ENCODE measurements at places on chromosomes 16 and 17. TPM values are rescaled to one million over a fixed set of nuclear protein-coding genes. Genes with fewer than 3 reads are reported as not detected.
A peak's percentile ranks its signal among the peaks of the same experiment; 100 is the strongest.

Gene TNK1
- 2.1 TPM for total RNA-seq

Gene PRPSAP2
- total RNA-seq = 18.3 TPM

Gene MT3
- total RNA-seq = 3.5 TPM

Gene QPRT
- total RNA-seq = 31.8 TPM

Gene RHBDF1
- 16.6 TPM for total RNA-seq

Gene GP1BA
- not detected for total RNA-seq

Gene SBK1
- total RNA-seq = 2.0 TPM

Gene KCNJ16
- not detected for total RNA-seq

Gene KRTAP1-5
- not detected for total RNA-seq

Gene CDC42EP4
- total RNA-seq = 53.0 TPM

Gene FAM171A2
- total RNA-seq = 0.62 TPM

GRCh38 chr17:72631568-72631948 lies 460.9 kb downstream of the SLC39A11 start:
- DNase-seq = no peak

DNA sequence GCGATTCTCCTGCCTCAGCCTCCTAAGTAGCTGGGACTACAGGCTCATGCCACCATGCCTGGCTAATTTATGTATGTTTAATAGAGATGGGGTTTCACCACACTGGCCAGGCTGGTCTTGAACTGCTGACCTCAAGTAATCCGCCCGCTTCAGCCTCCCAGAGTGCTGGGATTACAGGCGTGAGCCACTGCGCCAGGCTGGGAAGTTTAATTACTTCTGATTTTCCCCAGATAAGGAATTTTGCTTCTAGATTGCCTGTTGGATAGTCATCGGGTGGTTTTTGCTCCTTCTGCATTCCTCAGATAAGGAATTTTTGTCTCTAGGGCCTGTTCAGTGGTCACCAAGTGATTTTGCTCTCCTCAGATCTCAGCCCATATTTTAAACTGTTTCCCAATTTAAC lies 112.5 kb downstream of the MAP2K4 start:
- no peak for DNase-seq

DNA sequence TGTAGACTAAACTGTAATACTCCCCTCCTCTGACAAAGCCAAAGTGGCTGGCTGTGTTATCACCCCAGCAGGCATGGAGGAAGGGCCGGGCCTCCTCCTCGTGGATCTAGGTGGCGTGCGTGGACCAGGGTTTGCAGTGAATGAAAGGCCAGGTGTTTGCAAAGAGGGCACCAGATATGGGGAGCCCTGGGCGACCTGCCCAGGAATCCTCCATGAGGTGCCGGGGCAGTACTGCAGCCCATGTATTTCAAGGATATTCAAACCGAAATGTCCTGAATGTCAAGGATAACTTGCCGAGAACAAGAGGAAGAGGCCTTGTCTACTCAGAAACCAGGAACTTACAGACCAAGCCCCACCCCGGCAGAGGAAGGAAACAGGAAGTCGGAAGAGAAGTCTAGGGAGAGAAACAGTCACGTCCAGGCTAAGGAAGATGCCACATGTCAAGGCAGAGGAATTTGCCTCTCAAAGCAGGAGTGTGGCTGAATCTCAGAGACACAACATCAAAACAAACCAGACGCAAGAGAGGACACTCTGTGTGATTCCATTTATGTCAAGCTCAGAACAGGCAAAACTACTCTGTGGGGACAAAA lies 13.7 kb upstream of the OSGIN1 start:
- peak; percentile 44 for DNase-seq

GRCh38 chr17:65538675-65539529 lies 22.5 kb downstream of the AXIN2 start:
- DNase-seq = no peak

- DNase-seq = peak; percentile 30
Observed at GRCh38 chr17:193841-194806, 12.7 kb upstream of the DOC2B start.

DNA sequence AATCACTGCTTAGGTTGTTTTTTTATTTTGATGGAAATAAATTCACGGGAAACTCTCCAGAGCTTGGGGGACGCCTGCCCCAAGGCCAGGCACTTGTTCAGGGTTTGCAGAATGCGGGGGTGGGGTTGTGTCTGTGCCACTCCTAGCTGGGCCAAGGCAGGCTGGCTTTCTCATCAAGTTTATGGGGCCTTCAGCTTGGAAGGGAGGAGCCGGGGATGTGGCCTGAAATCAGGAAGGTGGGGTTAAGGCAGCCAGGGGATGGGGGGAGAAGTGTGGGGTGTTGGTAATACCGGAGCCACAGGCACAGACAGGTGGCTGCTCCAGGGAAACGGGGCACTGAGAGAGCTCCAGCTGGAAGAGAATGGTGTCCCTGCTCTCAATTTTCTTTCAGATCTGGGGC lies 1.7 kb upstream of the CHAD start:
- no peak for DNase-seq

DNA sequence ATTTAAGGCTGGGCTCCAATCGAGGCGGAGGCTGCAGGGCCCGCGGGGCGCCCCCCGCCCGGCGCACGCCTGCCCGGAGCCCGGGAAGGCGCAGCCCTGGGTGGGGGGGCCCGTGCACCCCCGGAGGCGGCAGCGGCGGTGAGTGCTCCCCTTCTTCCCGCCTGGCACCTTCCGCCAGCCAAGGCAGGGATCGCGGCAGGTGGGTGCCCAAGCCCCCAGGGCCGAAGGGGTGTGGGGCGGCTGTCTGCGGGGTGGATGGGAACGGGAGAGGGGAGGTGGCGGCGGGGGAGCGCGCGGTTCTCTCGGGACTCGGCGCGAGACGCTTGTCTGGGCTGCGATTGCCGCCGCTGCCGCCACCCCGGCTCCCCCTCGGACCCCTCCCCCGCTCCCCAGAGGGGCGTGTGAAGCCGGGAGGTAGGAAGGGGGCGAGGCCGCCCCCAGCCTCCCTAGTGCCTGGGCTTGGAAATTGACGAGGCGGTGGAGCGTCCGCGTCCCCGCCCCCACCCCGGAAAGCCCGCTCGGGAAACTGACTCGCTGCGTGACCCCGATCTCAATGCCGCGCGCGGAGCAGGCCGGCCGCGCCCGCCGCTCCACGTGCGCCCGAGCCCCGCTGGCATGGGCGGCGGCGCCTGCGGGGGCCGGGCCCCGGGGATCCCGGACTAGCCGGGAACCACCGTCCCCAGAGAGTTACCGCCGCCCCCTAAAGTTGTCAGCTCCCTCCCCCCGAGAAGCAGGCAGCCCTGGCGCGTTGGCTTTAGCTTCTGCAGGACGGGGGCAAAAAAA lies 231.5 kb downstream of the MRTFB start:
- DNase-seq = peak; percentile 56

GRCh38 chr17:12821376-12821940 lies 32.2 kb downstream of the ARHGAP44 start:
- no peak for DNase-seq

DNA sequence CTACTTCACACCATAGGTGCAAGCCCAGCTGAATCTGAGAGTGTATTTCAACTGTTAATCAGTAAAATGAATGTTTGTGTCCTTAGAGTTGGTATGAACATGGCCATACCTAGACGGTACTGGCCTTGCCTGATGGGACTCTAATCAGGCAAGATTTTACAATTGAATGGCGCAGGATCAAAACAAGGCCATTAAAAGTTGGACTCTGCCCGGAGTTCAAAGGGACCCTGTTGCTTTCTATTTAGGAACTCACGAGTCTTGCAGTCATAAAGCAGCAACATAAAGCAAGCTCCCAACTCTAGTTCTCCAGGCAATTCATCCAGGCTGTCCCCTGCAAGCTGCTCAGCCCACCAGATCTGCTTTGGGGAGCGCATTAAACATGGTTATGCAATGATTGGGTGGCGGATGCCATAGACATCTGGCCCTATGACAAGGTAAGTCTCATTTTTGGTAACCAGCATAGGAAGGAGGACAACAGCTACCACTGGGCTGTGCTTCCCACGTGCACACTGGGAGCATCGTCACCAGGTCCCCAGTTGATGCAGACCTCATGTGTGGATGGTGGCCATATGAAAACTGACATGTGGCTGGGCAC lies 8.8 kb downstream of the TMEM186 start:
- DNase-seq = no peak

- no peak for DNase-seq
Observed at GRCh38 chr17:8703001-8703400, 41.6 kb downstream of the CCDC42 start.

DNA sequence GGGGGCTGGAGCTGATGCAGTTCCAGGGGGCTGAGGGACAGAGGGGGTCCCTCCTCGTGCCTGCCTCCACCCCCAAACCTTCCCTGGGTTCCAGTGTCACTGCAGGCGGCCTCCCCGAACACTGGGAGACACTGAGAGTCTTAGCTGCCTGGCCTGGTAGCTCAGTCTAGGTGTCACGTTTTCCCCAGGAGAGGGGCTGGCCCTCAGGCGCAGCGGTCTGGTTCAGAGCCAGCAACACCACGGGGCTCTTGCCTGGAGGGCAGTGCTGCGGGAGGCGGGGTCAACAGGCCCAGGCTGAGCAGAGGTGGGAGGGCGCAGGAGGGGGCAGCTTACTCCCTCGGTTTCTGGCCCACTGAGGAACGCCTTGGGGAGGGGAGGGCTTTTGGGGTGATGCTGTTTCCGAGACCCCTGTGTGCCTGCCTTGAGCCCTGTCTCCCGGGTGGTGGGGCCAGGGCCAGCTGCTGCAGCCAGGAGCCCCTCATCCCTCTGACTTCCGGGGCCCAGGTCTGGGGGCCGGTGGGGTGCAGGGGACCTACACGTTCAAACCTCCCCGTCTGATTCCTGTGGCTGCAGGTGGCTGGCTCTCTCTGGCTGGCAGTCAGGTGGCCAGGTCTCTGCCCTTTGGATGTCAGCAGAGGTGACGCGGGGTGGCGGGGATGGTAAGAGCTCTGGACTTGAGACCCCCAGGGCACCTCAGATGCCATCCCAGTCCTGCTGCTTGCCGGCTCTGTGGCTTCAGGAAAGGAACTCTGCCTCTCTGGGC lies 89.3 kb upstream of the GSE1 start:
- peak; percentile 71 for DNase-seq

DNA sequence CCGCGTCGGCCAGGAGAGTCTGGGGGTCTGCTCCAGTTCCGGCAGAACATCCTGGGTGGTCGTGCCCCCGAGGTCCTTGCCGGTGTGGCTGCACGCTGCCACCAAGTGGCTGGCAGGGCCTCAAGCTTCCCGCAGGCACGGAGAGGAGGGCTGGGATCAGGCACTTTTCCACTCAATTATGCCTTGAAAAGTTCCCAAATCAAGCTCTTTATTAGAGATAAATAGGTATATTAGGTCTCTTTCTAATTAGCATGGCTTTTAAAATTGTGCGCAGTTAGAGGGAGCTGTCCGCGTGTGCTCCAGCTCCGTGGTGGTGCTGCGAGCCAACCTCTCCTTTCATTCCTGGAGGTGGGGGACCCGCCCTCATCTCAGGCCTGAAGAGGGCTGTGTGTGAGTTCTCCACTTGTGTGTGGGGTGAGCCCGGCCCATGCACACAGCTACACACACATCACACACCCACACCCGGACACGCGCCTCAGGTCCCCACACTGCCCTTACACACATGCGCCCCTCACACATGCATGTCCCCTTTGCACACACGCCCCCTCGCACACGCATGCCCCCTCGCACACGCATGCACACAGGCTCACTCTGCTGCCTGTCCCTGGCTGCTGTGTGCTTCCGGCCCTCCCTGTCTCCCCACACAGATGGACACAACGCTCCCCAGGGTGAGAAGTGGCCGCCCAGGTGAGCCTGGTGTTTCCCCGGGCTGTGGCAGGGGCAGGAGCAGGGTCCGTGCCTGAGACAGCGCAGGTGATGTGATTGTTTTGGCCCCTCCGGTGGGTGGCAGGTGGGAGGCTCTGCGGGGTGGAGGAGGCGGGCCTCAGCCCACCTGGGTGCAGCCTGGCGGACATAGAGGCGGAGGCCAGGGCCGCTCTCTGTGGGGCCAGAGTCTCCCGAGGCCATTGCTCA lies 28.8 kb downstream of the CACNA1H start:
- no peak for DNase-seq

GRCh38 chr17:75707079-75707571 lies 14.1 kb upstream of the ITGB4 start:
- DNase-seq = peak; percentile 73

- DNase-seq = no peak
Observed at GRCh38 chr17:4332296-4332970, 34.0 kb downstream of the UBE2G1 start.

GRCh38 chr17:67534941-67535340 lies 157.9 kb downstream of the PITPNC1 start:
- DNase-seq = no peak

DNA sequence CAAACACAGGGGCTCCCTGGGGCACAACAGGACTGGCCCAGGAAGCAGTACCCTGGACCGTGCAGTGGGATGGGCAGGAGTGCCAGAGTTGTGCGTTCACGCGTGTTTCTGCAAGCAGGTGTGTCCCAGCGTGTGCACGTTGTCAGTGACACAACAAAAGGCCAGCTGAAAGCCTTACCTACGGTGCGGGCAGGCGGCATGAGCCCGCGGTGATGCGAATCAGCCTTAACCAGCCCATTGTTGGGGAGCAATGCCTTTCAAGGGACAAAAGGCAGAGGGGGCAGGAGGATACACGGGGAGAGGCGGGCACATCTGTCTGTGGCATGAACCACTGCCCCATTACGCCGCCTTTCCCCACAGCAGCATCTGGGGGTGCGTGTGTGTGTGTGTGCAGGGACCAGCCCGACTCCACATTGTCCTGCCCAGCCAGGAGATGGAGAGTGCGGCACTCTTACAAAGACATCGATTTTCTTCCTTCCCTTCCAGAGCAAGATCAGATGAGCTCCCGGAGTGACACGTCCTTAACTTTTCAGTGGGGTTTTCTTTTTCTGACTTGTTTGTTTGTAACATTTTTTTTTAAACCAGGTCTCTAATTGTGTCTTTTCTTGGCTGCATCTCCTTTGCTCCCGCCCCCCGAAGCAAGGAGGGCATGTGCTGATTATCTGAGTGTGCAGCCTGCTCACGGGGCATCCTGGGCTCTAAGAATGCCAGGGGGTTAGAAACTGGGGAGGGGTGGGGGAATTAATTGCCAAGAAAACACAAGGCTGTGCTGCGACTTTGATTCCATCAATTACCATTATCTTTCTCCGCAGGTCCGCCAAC lies 158.1 kb downstream of the ZNF423 start:
- no peak for DNase-seq

DNA sequence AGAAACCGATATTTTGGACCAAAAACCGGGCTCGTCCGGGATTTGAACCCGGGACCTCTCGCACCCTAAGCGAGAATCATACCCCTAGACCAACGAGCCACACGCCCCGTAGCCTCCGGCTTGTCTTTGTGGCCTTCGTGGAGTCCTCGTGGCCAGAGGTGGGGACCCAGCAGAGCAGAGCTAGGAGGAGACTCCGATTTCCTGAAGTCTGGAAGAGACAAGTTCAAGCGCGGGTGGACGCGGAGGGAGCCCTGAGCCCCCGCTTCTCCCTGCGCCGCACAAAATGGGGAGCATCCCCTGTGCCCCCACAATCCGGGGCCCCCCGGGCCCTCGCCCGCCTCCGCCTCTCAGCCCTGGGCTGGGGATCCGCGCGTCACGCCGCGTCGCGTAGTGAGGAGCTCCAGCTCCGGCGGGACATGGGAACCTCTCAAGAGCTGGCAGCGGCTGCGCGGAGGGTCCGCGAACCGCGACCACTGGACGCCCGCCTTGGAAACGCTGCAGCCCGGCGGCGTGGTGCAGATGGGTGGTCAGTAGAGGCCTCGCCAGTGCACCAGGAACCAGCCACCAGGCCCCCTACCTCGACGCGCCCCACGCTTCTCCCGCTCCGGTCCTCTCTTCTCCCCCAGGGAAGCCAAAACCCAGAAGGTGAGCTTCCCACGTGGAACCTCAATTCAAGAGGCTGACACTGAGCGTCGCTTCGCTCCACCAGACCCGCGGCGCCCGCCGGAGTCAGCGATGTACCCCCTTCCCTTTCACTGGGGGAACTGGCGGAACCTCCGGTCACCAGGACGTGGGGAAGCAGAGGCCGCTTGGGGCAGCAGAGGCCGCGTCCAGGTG lies 5.2 kb upstream of the OR1F1 start:
- DNase-seq = peak; percentile 53

- DNase-seq = no peak
Observed at GRCh38 chr17:65028545-65028843, 28.0 kb downstream of the GNA13 start.
